ENCODE measurements at places on chromosomes 6 and 20.

- DNase-seq, result no peak
Observed at GRCh38 chr20:4606051-4606450, 115.7 kb upstream of the PRND start.

DNA sequence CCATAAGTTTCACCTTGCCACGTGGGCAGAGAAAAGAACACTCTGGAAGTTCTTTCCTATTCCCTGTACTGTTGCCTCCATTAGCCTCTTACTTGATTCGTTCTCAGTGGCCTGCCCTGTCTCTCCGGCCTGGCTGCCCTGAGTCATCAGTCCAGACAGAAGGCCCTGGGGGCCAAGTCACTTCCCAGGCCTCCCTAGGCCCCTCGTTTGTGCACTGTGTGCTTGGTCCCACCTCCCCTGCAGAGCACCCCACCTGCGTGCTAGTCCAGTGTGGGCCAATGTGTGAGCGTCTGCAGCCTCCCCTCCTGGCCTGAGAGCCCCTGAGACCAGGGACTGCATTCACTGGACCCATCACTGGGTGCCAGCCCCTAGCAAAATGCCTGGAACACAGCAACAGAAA is 191.2 kb upstream of the RREB1 start:
- DNase-seq, result no peak

DNA sequence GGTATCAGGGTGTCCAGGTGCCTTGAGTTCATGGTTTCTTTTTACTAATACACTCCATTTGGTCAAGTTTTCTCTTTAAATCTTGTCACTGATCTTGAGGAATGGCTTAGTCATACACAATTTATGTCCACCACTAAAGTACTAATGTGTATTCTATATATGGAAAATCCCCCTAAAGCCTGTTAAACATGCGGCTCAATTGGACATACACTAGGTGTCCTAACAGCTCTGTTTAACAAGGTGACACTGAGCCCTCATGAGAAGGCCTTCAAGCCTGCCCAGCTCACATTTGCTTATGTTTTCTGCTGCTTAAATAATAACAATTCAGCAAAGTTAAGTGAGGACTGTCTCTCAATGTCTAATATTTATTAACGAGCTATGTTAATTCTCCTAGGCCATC is 31.5 kb downstream of the PDE7B start:
- no peak for DNase-seq

DNA sequence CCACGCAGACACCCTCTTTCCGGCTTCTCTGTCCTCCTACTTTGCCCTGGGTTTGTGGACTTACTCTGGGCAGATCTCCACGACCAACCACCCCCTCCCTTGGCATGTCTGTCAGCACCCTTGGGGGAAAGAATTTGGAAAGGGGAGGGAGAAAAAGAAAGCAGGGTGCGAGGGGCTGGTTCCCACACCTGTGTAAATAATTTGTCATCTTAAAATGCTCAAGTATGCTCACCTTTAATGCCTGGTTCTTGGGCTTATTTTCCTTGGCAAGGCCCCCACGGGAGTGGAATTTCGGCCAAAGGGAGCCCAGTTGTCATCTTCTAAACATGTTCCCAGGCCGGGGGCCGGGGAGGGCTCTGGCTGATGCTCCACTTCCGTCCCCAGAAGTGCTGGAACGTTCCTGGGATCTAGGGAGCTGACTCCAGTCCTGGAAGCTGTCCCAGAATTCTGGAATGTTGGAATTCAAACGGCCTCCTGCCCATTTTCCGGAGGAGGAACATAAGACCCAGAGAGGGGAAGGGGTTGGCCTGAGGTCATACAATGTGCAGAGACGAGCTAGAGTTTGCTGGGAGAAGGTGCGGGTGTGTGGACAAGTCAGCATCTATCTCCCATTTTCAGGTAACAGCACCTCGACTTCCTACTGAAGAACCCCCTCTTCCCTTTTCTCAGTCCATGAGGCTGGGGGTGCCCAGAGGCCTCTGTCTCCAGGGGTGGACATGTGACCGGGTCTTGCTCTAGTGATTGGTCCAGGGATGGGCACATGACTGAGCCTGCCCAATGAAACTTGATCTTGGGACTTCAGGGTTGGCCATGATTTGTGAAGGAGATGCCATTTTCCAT is 122.3 kb downstream of the CEBPB start:
- no peak for DNase-seq

- no peak for DNase-seq
Observed at GRCh38 chr6:41723530-41724227, 11.7 kb downstream of the TFEB start.

- no peak for DNase-seq
Observed at GRCh38 chr20:54148947-54149764, 24.6 kb downstream of the CYP24A1 start.

DNA sequence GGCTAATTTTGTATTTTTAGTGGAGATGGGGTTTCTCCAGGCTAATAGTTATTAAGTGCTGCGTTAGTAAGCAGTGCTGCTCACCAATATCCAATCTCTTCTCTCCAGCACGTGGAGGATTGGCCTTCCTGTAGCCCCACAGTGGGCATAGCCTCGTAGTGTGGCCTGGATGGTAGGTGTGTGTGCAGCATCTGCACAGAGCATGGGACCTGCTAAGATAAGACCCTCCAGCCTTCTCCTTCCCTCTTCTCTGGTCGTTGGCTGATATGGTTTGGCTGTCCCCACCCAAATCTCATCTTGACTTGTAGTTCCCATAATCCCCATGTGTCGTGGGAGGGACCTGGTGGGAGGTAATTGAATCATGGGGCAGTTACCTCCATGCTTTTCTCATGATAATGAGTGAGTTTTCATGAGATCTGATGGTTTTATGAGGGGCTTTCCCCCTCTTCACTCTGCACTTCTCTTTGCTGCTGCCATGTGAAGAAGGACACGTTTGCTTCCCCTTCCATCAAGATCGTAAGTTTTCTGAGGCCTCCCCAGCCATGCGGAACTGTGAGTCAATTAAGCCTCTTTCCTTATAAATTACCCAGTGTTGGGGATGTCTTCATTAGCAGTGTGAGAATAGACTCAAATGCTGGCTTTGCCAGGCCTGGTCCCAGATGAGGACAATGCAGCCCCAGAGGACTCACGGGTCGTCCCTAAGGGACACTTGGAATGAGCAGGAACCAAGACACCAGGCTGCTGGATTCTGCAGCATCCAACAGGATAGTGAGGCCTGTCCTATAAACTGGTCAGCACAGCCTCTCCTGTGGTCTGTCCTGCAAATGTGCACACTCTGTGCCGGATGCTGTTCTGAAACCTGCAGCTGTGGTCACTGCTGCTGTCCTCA is 63.4 kb upstream of the AFDN start:
- no peak for DNase-seq

GRCh38 chr20:62832212-62832922 is 15.5 kb downstream of the COL9A3 start:
- DNase-seq, result no peak

GRCh38 chr6:74840953-74841352 is 364.9 kb downstream of the COL12A1 start:
- DNase-seq, result no peak

GRCh38 chr20:49513517-49513916 is 31.0 kb upstream of the KCNB1 start:
- DNase-seq, result no peak

DNA sequence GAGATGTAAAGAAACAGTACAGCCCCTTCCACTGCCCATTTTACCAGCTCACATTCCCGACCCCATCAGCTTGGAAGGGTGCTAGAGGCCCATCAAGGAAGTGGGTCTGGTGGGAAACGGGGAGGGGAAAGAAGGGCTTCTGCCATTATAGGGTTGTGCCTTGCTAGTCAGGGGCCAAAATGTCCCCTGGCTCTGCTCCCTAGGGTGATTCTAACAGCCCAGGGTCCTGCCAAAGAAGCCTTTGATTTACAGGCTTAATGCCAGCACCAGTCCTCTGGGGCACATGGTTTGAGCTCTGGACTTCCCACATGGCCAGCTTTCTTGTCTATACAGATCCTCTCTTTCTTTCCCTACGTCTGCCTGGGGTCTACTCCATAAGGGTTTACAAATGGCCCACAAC is 10.6 kb upstream of the ZNF76 start:
- no peak for DNase-seq

DNA sequence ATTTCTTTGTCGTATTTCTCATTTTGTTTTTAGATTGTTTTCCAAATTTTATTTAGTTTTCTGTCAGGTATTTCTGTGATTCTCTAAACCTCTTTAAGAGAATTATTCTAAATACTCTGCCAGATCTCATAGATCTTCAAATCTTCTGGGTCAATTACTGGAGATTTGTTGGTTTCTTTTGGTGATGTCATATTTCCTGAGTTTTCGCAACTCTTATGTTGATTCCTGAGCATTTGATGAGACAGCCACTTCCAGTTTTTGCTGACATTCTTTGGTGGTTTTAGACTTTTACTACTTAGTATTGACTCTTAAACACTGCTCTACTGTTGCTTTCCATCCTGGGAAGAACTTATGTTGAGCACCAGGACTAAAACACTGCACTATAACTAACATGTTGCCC is 21.9 kb downstream of the ADGB start:
- no peak for DNase-seq

DNA sequence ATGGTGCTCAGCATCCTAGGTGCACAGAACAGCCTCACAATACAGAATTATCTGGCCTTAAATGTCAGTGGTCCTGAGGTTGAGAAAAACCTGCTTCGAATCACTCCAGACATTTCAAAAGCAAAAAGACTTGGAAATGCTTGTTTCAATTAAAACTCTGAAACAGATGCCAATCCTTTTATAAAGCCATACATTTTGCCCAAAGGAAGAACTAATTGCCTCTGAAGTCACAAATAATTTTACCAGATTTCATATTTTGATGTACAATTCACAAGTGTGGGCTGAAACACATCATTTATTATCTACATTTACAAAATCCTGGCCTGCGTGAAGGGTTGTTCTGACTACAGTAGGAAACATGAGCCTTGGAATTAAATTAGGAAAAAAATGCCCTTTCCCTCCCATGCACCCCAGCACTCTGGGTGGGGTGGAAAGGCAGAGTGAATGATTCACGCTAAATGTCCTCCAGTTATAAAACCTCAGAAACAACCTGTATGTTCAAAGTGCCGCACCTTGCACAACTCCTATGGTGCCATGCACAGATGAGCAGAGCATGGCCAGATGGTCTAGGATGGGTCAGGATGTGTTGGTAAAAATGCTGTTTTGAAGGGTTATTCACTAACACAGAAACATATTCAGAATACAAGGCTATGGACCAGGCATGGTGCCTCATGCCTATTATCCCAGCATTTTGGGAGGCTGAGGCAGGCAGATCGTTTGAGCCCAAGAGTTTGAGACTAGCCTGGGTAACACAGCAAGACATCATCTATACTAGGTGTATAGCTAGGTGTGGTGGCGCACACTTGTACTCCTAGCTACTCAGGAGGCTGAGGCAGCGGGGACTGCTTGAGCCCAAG is 87.0 kb downstream of the ZMYND8 start:
- no peak for DNase-seq

Data from stimulated activated CD4-positive, alpha-beta T cell treated with anti-CD3 and anti-CD28 coated beads, Interleukin-1b, Interleukin-23, amount 100 ng/mL, for 1 hour (primary cell).